Heart left ventricle (tissue), 16 donors: ENCODE measurements at places on chromosomes 13 and 19. TPM values are rescaled to one million over a fixed set of nuclear protein-coding genes. Genes with fewer than 3 reads are reported as not detected.

Gene ZNF490
- total RNA-seq, result 8.9 TPM

Gene CNFN
- 0.96 TPM for total RNA-seq

Gene ZNF253
- total RNA-seq, result 12.2 TPM

Gene ANKRD10
- 45.9 TPM for total RNA-seq

Gene SLC8A2
- not detected for total RNA-seq

Gene SIGLEC5
- 0.16 TPM for total RNA-seq

Gene ZNF724
- total RNA-seq, result 0.75 TPM

Gene CLDND2
- total RNA-seq, result 0.46 TPM

DNA sequence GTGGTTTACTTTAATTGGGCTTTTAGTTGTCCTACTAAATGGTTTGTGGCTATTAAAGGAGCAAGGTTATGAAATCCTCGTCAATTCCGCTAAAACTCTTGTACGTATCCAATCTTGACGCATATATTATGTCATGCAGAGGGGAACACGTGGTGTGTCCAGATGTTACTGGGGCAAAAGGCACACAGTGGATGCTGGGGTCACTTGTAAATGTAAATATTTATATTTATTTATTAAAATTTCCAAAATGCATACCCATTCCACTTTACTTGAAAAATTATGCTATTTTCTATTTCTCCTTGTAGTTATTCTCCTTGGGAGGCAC lies 36.7 kb upstream of the SLC46A3 start:
- H3K4me3 ChIP-seq, result peak overlapping the region; percentile 37
- H3K4me1 ChIP-seq, result peaks cover 21% of the 10 kb centered on the region
- peak overlapping the region; percentile 86 for H3K27ac ChIP-seq
- H3K27me3 ChIP-seq, result no peaks in the 10 kb centered on the region
- DNase-seq, result no peak

DNA sequence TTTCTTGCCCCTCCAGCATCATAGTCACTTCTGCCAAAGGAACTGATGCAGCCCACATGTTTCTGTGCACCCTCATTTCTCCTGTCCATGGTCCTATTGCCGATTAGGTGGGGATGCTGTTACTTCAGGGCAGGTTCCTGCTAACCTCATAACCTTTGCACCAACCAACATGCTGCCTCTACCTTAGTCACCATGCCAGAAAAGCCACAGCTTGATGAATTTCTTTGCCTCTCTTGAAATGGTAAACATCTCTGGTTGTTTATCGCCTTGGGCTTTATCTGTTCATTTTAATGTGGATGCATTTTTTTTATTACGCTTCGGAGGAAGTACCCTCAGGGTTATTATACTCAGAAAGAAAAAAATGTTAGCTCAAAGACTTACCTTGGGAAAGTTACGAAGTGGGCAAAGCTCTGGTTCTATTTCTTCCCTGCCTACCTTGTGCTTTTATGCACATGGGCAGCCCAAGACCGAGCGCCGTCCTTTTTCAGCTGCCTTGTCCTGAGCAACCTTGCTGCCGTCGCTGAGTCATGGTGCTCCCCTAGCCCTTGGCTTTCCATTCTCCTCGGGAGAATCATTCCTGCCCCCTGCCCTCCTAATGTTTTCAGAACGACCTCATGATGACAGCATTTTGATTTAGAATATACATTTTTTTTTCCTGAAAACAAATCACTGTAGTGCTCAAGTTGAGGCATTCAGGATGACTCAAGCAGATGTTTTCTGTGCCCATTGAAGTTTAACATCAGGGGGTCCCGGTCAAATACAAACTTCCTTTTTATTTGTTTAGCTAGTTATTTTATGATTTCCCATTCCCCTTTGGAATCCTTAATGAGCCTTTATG lies 280.0 kb downstream of the SHISA2 start:
- H3K27ac ChIP-seq, result no peak overlapping the region
- DNase-seq, result no peak
- no peaks in the 10 kb centered on the region for H3K4me1 ChIP-seq
- no peaks in the 10 kb centered on the region for H3K27me3 ChIP-seq

DNA sequence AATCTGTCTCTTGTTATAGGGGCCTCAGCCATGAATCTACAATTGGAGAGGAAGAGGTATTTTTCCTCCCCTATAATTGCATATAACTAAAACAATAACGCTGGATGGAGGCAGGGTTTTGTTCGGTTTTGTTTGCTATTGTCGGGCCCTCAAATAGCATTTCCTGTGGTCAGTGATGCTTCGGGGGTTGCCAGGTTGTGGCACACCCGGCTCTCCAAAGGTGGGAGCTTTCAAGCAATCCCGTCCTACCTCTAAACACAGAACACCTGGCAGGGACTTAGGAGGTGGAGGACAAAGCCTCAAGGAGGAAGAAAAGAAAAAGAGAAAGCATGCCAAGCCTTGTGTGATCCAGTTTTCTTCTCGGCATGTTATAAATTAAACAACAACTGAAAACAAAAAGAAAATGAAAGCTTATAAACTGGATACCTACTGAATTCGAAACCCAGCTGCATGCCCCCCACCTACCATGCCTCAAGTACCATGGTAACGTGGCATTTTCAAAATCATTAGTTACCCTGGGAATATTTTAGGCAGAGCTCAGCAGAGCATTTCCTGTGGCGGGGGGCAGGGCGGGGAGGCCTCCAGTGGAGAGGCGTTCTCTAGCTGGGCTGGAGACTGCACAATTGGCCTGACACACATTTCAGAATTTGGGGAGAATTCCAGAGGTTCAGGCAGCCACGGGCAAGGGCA lies 213.8 kb downstream of the DCLK1 start:
- no peak for DNase-seq
- no peaks in the 10 kb centered on the region for H3K4me1 ChIP-seq
- no peaks in the 10 kb centered on the region for H3K27me3 ChIP-seq
- H3K4me3 ChIP-seq, result peak overlapping the region; percentile 32

- no peaks in the 10 kb centered on the region for H3K36me3 ChIP-seq
- no peaks in the 10 kb centered on the region for H3K4me1 ChIP-seq
- no peak overlapping the region for H3K27ac ChIP-seq
- no peak for DNase-seq
- H3K4me3 ChIP-seq, result no peak overlapping the region
Measured at GRCh38 chr19:28324275-28325060, 888.5 kb downstream of the UQCRFS1 start.

GRCh38 chr13:75830842-75831241 lies 194.7 kb downstream of the LMO7 start:
- peaks cover 44% of the 10 kb centered on the region for H3K4me1 ChIP-seq
- H3K27me3 ChIP-seq, result no peaks in the 10 kb centered on the region
- H3K27ac ChIP-seq, result no peak overlapping the region
- DNase-seq, result no peak
- peaks cover 45% of the 10 kb centered on the region for H3K36me3 ChIP-seq

GRCh38 chr13:24104723-24105122 lies 55.8 kb upstream of the SPATA13 start:
- H3K27ac ChIP-seq, result no peak overlapping the region
- no peak for DNase-seq
- no peaks in the 10 kb centered on the region for H3K27me3 ChIP-seq
- no peak overlapping the region for H3K4me3 ChIP-seq
- no peaks in the 10 kb centered on the region for H3K36me3 ChIP-seq

DNA sequence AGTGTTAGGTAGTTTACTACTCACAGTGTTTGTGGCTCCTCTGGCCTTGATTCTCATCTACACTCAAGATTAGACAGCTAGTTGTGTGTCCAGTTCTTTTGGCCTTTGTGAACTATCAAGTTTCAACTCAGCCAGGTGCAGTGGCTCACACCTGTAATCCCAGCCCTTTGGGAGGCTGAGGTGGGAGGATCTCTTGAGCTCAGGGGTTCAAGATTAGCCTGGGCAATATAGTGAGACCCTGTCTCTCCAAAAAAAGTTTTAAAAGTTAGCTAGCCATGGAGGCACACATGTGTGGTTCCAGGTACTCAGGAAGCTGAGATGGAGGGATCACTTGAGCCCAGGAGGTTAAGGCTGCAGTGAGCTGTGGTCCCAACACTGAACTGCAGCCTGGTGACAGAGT lies 16.1 kb downstream of the ZNF226 start:
- H3K27ac ChIP-seq, result no peak overlapping the region
- H3K36me3 ChIP-seq, result peaks cover 13% of the 10 kb centered on the region
- H3K4me3 ChIP-seq, result no peak overlapping the region
- no peaks in the 10 kb centered on the region for H3K27me3 ChIP-seq

DNA sequence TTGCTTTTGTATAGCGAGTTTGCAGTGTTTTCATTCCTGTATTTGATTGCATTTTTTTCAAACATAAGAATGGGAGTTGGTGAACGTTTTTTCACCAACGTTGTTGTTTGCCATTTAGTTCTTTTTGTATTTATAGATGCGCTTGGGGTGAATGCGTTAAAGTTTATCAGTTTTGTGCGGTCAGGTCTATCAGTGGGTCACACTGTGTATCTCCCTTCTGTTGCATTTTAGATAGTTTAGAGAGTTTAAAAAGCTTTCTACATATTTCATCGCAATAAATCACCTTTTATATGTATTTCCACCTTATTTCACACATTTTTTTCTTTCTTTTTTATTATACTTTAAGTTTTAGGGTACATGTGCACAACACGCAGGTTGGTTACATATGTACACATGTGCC lies 16.4 kb downstream of the OR7A5 start:
- H3K4me1 ChIP-seq, result no peaks in the 10 kb centered on the region
- no peak overlapping the region for H3K4me3 ChIP-seq
- DNase-seq, result no peak
- H3K27me3 ChIP-seq, result no peaks in the 10 kb centered on the region
- H3K36me3 ChIP-seq, result no peaks in the 10 kb centered on the region
- no peak overlapping the region for H3K27ac ChIP-seq

DNA sequence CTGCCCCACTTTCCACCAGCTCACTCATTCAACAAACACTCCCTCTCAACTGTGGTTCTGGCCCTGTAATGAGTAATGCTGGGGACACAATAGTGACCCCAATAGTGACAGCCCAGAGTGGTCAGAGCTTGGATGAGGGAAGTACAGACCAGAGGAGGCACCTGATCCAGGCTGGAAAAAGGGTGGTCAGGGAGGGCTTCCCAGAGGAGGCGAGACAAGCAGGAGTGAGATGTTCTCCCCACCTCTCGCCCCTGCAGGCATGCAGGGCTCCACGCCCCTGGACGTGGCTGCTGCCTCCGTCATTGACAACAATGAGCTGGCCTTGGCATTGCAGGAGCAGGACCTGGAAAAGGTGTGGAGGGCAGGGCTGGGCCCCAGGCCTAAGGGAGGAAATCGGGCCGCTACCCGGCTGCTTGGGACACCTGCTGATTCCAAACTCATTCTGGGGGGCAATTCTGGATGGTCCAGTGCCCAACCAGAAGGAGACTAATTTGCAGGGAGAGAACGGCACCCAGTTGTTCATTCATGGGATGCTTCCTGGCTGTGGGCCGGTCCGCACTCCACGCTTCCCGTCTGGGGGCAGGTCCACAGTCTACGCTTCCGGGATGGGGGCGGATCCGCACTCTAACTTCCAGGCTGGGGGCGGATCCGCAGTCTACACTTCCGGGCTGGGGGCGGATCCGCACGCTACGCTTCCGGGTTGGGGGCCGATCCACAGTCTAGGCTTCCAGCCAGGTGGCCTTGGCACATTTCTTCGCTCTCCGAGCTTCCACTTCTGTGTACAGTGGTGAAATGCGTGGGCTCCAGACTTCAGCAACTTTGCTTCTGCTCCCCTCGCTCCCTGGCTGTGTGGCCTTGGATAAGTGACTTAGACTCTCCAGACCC lies 63.4 kb downstream of the RYR1 start:
- DNase-seq, result peak; percentile 35
- no peak overlapping the region for H3K27ac ChIP-seq
- H3K4me3 ChIP-seq, result no peak overlapping the region
- H3K36me3 ChIP-seq, result no peaks in the 10 kb centered on the region

DNA sequence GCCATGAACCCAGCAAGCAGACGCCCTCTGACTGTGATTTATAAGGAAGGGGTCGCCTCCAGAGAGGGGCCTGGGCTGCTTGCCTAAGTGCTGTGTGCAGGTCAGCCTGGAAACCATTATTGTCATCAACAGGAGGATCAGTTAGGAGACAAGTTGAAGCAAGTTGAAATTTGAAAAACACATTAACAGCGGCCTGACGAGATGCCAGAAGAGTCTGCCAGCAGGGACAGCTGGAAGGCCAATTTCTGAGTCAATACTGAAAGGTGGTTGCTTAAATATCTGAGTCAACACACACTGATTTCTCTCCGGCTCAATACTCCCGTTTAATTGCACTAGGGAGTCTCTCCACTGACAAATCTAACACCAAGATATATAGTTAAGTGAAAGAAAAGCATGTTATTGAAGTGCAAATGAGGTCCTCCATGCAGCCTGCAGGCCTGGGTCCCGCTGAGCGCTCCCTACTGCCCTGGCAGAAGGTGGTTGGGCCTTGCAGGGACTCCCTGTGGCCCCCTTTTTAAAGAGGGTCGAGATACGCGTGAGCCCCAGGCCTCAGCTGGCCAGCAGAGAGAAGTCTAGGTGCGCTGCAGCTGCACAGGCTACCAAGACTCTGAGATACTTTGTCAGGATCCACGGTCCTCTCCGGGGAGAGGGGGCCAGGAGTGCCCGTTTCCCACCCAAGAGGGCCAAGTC lies 91.1 kb downstream of the RNASEH2B start:
- no peaks in the 10 kb centered on the region for H3K4me1 ChIP-seq
- no peak overlapping the region for H3K27ac ChIP-seq
- H3K27me3 ChIP-seq, result no peaks in the 10 kb centered on the region
- no peaks in the 10 kb centered on the region for H3K36me3 ChIP-seq
- DNase-seq, result peak; percentile 44
- no peak overlapping the region for H3K4me3 ChIP-seq

DNA sequence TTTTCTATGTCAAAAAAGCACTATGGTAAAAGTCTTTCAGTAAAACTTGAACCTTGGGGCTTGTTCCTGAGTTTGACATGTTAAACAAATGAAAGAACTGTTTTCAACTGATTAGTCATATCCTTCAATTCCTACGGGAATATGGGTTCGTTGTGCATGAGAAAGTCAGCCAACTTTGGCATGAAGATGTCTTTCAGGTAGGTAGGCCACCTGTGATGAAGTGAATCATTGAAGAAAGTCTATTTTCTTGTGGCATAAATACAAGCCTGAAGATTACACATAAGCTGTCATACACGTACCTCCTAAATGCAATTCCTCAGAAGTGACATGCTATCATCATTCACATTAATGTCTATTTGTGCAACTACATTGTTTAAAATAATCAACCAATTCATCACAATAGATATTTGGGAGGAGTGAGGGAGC lies 513.0 kb downstream of the IRS2 start:
- no peak for DNase-seq
- no peak overlapping the region for H3K4me3 ChIP-seq
- H3K4me1 ChIP-seq, result peaks cover 9% of the 10 kb centered on the region
- no peak overlapping the region for H3K27ac ChIP-seq
- no peaks in the 10 kb centered on the region for H3K27me3 ChIP-seq

- no peak overlapping the region for H3K27ac ChIP-seq
- no peaks in the 10 kb centered on the region for H3K27me3 ChIP-seq
- H3K4me3 ChIP-seq, result no peak overlapping the region
- H3K4me1 ChIP-seq, result no peaks in the 10 kb centered on the region
- no peak for DNase-seq
Measured at GRCh38 chr19:15859187-15859586, 38.7 kb downstream of the CYP4F2 start.

DNA sequence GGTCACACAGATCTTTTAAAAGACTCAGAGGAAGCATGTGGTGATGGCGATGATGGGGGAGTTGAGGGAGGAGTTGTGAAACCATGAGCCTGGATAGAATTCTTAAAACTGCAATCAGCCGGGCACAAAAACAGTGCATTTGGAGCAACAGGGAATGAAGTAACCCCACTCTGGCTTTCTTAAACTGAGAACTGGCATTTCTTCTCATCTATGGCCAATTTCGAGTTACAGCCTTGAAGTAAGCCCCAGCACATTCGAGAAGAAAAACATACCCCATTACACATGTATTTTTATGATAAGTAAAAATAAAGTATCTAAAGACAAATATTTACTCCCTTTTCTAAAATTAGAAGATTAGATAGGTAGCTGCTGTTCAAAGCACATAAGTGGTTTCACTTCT lies 70.1 kb downstream of the DCLK1 start:
- H3K36me3 ChIP-seq, result no peaks in the 10 kb centered on the region
- H3K4me1 ChIP-seq, result peaks cover 4% of the 10 kb centered on the region
- no peaks in the 10 kb centered on the region for H3K27me3 ChIP-seq
- no peak overlapping the region for H3K27ac ChIP-seq
